SHP77 treated with DMSO at 0.1 percent for 48 hours (cell line): ENCODE measurements at places on chromosomes 2 and 18.

- DNase-seq: no peak
Measured at GRCh38 chr2:150732064-150732463, 244.6 kb upstream of the RND3 start.

DNA sequence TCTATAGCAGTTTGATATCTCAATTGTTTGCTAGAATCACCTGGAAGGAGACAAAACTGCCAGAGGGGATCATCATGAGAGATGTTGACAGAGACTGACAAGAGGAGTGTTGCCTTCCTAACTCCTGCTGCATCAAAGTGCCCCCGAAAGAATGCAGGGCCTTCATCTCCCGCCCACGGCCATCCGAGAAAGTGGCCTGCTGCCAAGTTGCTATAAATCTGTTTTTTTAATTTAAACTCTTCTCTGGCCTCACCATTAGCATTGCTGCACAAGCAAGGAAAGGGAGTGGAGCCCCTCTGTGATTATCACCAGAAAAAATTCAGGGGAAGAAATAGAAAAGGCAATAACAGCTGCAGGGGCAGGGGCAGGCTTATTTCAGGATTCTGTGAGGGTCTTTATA, 238.1 kb upstream of the EPHA4 start:
- no peak for DNase-seq

GRCh38 chr18:11260961-11261461, 111.6 kb upstream of the PIEZO2 start:
- no peak for DNase-seq

DNA sequence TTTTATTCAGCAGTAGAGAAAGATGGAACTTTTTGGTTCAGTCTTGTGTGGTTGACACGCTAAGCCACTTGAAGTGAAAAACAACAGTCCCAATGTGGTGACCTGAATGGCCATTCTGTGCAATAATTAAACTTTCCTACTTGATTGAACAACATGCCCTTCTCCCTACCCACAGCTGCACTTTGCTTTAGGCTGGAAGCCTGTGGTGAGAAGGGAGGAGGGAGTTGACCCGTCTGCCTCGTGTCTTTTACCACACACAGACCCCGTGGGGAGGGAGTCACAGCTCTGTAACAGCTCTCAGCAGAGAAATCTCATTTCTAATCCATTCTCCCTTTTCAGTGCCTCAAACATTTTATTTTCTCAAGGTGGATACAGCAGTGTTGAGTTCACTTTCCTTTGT, 138.2 kb upstream of the PKDCC start:
- no peak for DNase-seq

- DNase-seq: no peak
Measured at GRCh38 chr2:33086400-33087015, 139.8 kb downstream of the LTBP1 start.

DNA sequence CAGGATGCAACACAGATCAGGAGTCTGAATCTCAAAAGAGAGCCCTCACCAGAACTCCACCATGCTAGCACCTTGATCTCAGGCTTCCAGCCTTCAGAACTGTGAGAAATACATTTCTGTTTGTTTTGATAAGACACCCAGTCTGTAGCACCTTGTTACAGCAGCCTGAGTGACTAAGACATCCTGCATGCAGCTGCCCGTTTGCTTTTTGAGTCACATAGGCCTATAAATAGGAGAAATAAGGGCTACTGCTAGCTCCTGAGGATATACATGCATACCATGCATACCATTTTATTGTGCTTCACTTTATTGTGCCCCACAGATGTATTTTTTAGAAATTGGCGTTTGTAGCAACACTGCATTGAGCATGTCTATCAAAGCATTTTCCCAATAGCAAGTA, 337.8 kb downstream of the CDH2 start:
- no peak for DNase-seq

DNA sequence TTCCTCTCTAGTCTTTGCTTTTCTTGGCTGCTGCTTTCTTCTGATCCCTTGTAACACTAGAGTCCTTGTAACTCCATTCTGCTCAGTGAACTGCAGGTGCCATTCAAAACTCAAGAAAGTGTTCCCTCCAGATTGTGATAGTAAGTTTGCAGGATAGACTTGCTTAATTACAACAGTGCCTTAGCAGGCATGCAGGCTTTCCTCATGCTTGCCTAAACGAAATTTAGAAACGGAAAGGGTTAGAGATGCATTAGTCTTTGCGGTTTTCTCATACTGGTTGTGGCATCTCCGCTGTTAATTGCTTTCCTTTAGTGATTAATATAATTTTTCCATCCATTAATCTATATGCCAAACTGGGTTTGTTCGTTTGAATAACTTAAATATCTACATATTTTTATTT, 82.9 kb downstream of the DOK6 start:
- DNase-seq: no peak
